Activated naive CD8-positive, alpha-beta T cell treated with anti-CD3 and anti-CD28 coated beads, Interleukin-2, amount 10 ng/mL, durations not matched to agents 7 days and 5 days (primary cell): ENCODE measurements at places on chromosomes 3 and 15.

GRCh38 chr15:87293031-87293430, 963.5 kb downstream of the NTRK3 start:
- no peak for DNase-seq
- H3K4me1 ChIP-seq: no peaks in the 10 kb centered on the region
- no peak overlapping the region for H3K4me3 ChIP-seq

GRCh38 chr15:36769098-36769497, 189.7 kb downstream of the CDIN1 start:
- H3K27ac ChIP-seq: no peak overlapping the region
- no peak overlapping the region for H3K4me3 ChIP-seq
- no peaks in the 10 kb centered on the region for H3K27me3 ChIP-seq
- no peaks in the 10 kb centered on the region for H3K4me1 ChIP-seq

GRCh38 chr3:183217548-183218332, 35.3 kb upstream of the B3GNT5 start:
- H3K4me1 ChIP-seq: peaks cover 11% of the 10 kb centered on the region
- H3K27ac ChIP-seq: no peak overlapping the region
- no peak for DNase-seq
- H3K4me3 ChIP-seq: no peak overlapping the region
- peaks cover 3% of the 10 kb centered on the region for H3K36me3 ChIP-seq

DNA sequence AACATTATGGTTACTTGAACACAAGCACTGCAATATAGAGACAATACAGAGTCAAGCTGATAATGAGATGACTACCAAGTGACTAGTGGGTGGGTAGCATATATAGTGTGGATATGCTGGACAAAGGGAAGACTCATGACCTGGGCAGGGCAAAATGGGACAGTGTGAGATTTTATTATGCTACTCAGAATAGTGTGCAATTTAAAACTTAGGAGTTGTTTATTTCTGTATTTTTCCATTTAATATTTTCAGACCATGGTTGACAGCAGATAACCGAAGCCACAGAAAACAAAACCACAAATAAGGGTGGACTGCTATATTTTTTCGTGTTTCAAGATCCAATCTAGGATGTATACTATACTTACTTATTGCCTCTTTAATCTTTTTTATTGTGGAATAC, 19.6 kb downstream of the GALK2 start:
- H3K27me3 ChIP-seq: no peaks in the 10 kb centered on the region
- H3K4me3 ChIP-seq: no peak overlapping the region
- peaks cover 20% of the 10 kb centered on the region for H3K36me3 ChIP-seq

- peaks cover 31% of the 10 kb centered on the region for H3K4me1 ChIP-seq
- no peak for DNase-seq
- no peak overlapping the region for H3K4me3 ChIP-seq
- H3K27me3 ChIP-seq: no peaks in the 10 kb centered on the region
- no peak overlapping the region for H3K27ac ChIP-seq
- H3K36me3 ChIP-seq: peaks cover 69% of the 10 kb centered on the region
Measured at GRCh38 chr3:16388850-16389441, 123.9 kb downstream of the OXNAD1 start.

DNA sequence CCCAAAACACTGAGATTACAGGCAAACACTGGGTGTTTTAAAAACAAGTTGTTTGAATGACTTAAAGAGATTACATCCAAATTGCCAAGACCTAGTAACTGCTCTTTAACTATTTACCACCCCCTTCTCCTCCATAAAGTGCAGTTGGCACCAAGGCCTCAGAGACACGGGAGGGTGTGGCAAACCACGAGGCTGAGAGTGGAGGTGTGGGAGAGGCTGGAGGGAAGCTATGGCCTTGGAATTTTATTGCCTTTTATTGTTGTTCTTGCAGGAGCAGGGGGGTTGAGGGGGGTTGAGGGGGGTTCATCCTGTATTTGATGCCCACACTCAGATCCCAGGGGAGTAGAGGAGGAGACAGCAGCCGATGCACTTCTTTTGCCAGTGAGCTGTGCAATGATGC, 75.9 kb upstream of the CTDSPL start:
- no peaks in the 10 kb centered on the region for H3K27me3 ChIP-seq
- H3K27ac ChIP-seq: no peak overlapping the region
- peaks cover 15% of the 10 kb centered on the region for H3K4me1 ChIP-seq
- no peak for DNase-seq
- no peak overlapping the region for H3K4me3 ChIP-seq

GRCh38 chr15:96268442-96269204, 61.9 kb upstream of the NR2F2 start:
- no peak overlapping the region for H3K4me3 ChIP-seq
- H3K27me3 ChIP-seq: no peaks in the 10 kb centered on the region
- no peak for DNase-seq
- no peaks in the 10 kb centered on the region for H3K4me1 ChIP-seq

DNA sequence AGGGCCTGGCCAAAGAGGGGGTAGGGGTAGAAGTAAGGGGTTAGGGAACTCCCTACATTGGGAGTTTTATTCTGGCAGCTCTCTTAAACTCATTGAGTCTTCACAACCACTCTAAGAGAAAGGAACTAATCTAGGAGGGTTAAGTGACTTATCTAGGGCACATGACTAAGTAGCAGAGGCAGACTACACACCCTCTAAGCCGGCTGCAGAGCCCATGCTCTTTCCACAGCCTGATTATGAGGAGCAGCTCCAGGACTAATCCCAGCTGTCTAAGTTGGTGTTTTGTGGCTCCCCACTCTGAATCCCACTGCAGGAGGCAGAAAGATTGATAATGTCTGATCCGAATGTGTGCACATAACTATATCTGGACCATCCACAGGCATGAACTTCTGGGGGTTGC, 374.6 kb downstream of the EPHB1 start:
- peaks cover 5% of the 10 kb centered on the region for H3K27me3 ChIP-seq
- no peak overlapping the region for H3K4me3 ChIP-seq
- H3K27ac ChIP-seq: no peak overlapping the region

GRCh38 chr3:161250116-161250515, 29.0 kb downstream of the NMD3 start:
- H3K36me3 ChIP-seq: peaks cover 30% of the 10 kb centered on the region
- DNase-seq: no peak
- H3K27ac ChIP-seq: no peak overlapping the region
- H3K27me3 ChIP-seq: no peaks in the 10 kb centered on the region

DNA sequence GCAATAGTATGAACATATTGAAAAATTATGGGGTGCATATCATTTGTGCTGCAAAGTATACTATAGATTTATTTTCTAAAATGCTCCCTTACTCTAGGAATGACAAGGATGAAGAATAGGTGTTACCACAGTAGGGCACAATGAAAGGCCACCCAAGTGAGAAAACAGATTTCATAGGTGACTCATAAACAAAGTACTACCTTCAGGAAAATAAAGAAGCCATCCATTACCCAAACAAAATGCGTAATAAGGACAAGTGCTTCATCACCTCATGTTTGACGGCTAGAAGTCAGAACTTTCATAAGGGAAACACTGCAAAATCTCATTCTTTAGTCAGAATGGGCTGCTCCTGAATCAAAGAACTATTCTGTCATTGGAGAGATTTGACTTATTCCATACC, 116.6 kb downstream of the MFSD1 start:
- no peak overlapping the region for H3K27ac ChIP-seq
- H3K4me3 ChIP-seq: no peak overlapping the region

DNA sequence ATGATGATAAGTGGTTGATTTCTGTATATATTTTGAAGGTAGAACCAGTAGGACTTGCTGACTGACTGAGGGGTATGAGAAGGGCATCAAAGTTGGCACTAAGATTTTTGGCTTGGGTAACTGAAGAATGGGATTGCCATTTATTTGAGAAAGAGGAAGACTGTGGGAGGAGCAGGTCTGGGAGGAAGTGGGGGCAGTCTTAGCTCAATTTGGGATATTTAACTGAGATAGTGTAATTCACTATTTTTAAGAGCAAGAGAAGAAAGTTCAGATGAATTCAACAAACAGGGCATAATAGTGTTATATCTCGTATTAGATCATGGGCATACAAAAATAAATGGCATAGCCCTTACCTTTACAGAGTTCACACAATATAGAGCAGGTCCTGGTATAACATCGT, 1.7 kb downstream of the BUB1B start:
- peaks cover 19% of the 10 kb centered on the region for H3K36me3 ChIP-seq
- H3K27me3 ChIP-seq: no peaks in the 10 kb centered on the region
- H3K27ac ChIP-seq: no peak overlapping the region

GRCh38 chr3:140434261-140434905, 243.5 kb upstream of the TRIM42 start:
- no peak overlapping the region for H3K4me3 ChIP-seq
- no peak overlapping the region for H3K27ac ChIP-seq
- H3K27me3 ChIP-seq: no peaks in the 10 kb centered on the region
- DNase-seq: no peak
- H3K4me1 ChIP-seq: no peaks in the 10 kb centered on the region

DNA sequence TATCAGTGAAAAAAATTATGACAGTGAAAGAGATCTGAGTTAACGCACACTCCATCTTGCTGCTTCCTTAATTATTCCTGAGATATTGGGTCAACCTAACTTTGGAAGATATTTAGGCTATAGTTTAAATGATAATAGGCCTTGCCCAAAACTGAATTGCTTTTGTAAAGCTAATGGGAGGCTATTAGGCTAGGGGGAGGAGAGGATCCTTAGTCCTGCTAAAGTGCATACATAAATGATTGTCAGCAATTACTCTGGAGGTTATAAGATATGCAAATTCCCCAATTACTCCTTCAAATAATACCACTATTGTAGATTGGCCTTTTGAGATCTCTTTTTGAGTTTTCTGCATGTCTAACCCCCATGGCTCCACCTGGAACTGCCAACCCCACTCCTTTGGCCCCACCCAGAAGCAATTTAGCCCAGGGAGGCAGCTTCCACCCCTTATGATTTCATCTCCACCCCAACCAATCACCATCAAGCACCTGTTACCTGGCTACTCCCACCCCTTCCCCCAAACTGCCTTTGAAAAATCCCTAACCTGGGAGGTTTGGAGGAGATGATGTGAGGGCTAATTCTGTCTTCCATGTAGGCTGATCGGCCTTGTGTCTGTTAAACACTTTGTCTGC, 509.3 kb upstream of the TGFBR2 start:
- no peaks in the 10 kb centered on the region for H3K36me3 ChIP-seq
- no peak for DNase-seq
- no peak overlapping the region for H3K4me3 ChIP-seq
- H3K27ac ChIP-seq: no peak overlapping the region
- peaks cover 3% of the 10 kb centered on the region for H3K27me3 ChIP-seq
- peaks cover 2% of the 10 kb centered on the region for H3K4me1 ChIP-seq

DNA sequence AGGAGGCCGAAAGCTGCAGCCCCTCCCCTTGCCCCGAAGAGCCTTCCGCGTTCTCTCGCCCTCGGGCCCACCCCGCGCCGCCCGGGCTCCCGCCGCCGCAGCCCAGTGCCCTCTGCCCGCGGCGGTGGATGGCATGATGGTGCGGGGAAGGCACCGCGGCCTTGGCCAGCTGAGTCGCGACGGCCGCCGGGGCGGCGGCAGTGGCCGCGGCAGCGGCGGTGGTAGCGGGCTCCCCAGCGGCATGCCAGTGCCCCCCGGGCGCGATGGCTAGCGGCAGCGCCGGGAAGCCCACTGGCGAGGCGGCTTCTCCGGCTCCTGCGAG, 1.2 kb downstream of the TLNRD1 start:
- peaks cover 46% of the 10 kb centered on the region for H3K4me1 ChIP-seq
- peak overlapping the region; percentile 38 for H3K27ac ChIP-seq

GRCh38 chr15:42729409-42729808, 7.5 kb downstream of the CDAN1 start:
- no peak for DNase-seq
- H3K4me1 ChIP-seq: peaks cover 3% of the 10 kb centered on the region
- H3K4me3 ChIP-seq: no peak overlapping the region
- peaks cover 24% of the 10 kb centered on the region for H3K36me3 ChIP-seq
- no peaks in the 10 kb centered on the region for H3K27me3 ChIP-seq

DNA sequence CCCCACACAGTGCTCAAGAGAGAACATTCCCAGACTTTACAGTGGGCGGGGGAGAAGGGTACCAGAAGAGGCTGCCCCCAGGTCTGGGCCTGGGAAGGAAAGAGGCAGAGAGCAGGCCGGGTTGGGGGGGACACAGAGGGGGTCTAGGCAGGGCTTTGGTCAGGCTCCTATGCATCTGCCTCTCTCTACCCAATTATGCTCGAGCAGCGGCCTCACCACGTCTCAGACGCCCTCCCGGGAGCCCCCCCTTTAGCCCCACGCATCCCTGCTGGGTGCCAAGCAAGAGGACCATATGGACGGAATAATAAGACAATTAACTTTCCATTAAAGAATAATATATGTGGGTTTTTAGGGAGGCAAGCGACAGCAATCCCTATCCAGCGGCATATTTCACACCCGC, 32.8 kb downstream of the CACNA2D2 start:
- no peak for DNase-seq
- no peaks in the 10 kb centered on the region for H3K36me3 ChIP-seq
- H3K4me1 ChIP-seq: peaks cover 10% of the 10 kb centered on the region
- H3K27ac ChIP-seq: no peak overlapping the region
- no peak overlapping the region for H3K4me3 ChIP-seq
- H3K27me3 ChIP-seq: no peaks in the 10 kb centered on the region

DNA sequence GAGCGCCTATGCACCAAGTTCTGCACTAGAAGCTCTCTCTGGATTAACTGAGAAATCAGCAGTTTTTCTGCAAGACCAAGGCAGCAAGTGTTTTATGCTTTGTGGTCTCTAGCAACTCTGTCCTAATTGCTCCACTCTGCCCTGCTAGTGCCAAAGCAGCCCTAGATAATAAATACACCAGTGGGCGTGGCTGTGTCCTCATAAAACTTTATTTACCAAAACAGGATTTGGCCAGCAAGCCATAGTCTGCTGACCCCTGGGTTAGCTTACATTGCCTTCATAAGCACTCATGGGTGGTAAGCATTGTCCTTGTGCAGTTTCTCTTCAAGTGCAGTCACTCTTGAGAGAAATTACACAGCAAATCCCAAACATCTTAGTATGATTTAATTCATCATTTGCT, 30.7 kb upstream of the SLC24A5 start:
- no peak for DNase-seq
- H3K27me3 ChIP-seq: peaks cover 3% of the 10 kb centered on the region
- H3K4me3 ChIP-seq: no peak overlapping the region
- no peaks in the 10 kb centered on the region for H3K36me3 ChIP-seq
- H3K4me1 ChIP-seq: no peaks in the 10 kb centered on the region
- no peak overlapping the region for H3K27ac ChIP-seq

GRCh38 chr3:13424141-13424844, 4.2 kb upstream of the NUP210 start:
- H3K36me3 ChIP-seq: no peaks in the 10 kb centered on the region
- H3K27me3 ChIP-seq: no peaks in the 10 kb centered on the region
- H3K4me3 ChIP-seq: no peak overlapping the region
- DNase-seq: no peak
- peaks cover 39% of the 10 kb centered on the region for H3K4me1 ChIP-seq

GRCh38 chr3:158103887-158104327, 2.3 kb downstream of the SHOX2 start:
- peaks cover 1% of the 10 kb centered on the region for H3K36me3 ChIP-seq
- peaks cover 33% of the 10 kb centered on the region for H3K4me1 ChIP-seq
- DNase-seq: peak; percentile 32
- H3K4me3 ChIP-seq: peak overlapping the region; percentile 55
- H3K27ac ChIP-seq: peak overlapping the region; percentile 5
